ENCODE measurements at places on chromosomes 16 and 17.

DNA sequence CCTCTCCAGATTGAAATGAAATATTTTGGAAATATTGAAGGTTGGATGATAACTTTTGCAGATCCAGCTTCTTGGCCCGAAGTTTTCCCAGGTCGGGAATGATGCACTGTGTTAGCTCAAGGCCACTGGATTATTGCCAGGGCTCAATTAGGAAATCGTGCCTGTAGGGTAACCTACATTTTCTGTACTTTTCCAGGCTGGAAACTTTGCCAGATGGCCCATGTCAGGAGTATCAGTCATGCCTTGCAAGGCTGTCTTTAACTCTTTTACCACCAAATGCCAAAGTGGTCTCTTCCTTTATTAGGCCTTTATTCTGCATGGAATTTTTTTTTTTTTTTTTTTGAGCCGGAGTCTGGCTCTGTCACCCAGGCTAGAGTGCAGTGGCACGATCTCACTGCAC, 8.9 kb upstream of the SEC14L1 start:
- no peak for DNase-seq

- no peak for DNase-seq
Measured at GRCh38 chr16:1045310-1045992, 27.1 kb upstream of the SSTR5 start.

- no peak for DNase-seq
Measured at GRCh38 chr17:12391468-12391867, 274.2 kb upstream of the MYOCD start.

GRCh38 chr17:80263253-80264204, 2.9 kb downstream of the RNF213 start:
- DNase-seq, result no peak

GRCh38 chr16:8885674-8886592, 3.8 kb downstream of the LITAFD start:
- no peak for DNase-seq

- DNase-seq, result no peak
Measured at GRCh38 chr16:75401691-75402090, 31.6 kb downstream of the CFDP1 start.

- no peak for DNase-seq
Measured at GRCh38 chr17:45964634-45965033, 34.4 kb upstream of the STH start.
